ENCODE measurements at places on chromosomes 6 and 20. TPM values are rescaled to one million over a fixed set of nuclear protein-coding genes. Genes with fewer than 3 reads are reported as not detected.

GTSF1L gene
- not detected for total RNA-seq

PRL gene
- not detected for total RNA-seq

GRCh38 chr20:16846006-16846405 lies 97.8 kb downstream of the OTOR start:
- DNase-seq: no peak

DNA sequence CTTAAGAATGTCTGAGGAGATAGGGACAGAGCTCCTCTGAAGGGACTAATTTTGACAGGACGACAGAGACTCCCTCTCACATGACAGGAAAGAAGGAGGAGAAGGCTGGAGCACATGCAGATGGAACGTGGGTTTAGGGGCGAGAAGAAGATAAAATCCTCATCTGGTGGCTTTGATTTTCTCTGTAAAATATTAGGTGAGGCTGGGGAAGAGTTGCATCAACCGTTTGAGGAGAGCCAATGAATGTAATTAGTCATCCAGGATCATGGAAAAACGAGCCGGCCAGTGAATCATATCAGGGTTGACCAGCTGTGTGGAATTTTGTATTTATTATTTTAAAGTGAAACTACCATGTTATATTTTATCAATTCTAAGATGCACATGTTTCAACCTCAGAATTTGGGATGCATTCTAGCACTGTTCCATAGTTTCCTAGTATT lies 46.9 kb upstream of the ADGRF4 start:
- no peak for DNase-seq

- no peak for DNase-seq
These were observed 4.2 kb downstream of the PLA2G7 start for GRCh38 chr6:46730921-46731461.

DNA sequence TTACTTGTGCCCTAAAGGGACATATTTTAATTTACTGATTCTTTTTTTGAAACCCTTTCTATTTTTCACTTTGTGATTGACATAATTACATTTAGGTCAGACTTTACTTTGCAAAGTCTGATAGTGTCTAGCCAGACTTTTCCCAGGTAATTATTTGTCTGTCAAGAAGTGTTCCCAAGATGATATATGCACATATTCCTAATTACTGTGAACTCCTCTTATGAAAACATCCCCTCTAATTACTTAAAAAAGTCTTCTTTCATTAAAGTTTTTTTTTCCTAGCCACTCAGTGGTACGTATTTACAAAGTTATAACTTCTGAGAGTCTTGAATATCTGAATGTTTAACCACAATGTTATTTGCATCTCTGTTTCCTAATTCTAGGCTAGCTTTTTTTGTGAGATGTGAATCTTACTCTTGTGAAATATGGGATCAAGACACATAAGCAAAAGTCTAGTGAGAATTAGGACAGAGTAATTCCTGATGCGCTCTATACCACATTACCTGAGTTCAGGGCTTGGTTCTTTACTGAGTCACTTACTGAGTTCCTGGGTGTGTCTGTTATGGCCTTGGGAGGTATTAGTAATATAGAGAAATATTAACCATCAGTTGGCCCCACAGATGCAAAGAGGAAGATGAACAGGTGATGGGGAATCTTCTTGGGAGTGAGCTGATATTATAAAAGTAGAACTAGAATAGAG lies 27.9 kb downstream of the FAM83B start:
- DNase-seq: no peak

- DNase-seq: no peak
These were observed 53.2 kb upstream of the THEMIS start for GRCh38 chr6:127954082-127954481.

RHAG gene
- not detected for total RNA-seq

GRCh38 chr6:11023032-11023431 lies 21.1 kb downstream of the ELOVL2 start:
- no peak for DNase-seq

DNA sequence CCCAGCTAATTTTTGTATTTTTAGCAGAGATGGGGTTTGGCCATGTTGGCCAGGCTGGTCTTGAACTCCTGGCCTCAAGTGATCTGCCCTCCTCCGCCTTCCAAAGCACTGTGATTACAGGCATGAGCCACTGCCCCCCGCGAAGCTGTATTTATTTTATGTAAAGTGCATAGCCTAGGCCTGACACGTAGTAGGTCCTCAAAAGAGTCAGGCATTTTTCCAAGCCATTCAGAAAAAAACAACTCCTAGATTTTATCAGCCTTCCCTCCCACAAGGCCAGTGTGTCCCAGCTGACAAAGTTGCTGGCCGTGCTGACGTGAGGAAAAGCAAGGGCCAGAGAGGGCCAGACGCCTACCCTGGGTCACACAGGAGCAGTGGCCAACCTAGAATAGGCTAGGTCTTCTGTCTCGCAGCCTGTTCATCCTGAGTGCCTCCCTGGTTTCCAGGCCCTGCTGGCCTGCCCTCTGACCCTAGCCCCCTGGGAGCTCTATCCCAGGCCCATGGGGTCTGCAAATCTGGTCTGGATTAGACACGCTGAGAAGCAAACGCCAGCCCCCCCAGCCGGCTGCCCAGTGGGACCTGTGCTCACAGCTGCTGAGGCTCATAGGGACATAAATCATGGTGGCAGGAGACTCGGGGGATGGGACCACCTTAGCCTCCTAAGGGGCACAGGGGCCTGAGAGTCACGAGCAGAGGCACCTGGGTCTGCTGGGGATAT lies 11.8 kb downstream of the TCF15 start:
- DNase-seq: no peak

DNA sequence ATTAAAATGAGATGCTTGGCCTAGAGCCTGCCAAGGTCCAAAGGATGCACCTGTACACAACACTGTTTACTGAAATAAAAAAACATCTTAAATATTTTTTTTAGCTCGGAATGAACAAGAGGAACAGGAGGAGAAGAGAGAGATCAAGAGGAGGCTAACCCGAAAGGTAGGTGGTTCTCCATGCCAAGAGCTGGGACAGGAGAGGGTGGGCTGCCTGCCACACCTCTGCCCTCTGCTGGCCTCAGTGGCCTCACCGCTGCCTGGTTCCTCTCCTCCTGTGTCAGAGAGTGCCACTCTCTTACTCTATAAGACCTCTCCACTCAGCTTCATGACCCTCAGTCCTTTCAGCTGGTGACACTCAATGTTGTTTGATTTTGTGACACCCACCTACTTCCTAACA lies 50.2 kb downstream of the TBC1D7 start:
- no peak for DNase-seq

CFAP61 gene
- total RNA-seq: 1.2 TPM

DNA sequence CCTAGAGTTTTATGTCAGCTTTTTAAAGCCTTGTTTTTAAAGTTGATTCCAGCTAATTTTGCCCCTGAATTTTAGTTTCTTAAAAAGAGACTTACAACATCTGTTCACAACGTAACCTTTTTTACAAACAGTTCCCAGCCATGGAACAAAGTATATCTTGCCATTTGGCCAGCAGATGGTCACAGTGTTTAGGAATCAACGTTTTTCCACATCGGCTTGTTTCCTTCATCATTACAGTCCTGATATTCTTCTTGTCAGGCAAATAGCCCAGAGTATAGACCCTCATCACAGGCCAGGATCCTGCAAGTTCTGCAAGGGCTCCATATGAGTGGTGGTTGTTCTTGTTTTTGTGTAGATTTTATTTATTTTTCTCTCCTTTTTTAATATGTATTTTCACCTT lies 341.7 kb upstream of the HTR1E start:
- no peak for DNase-seq

DNA sequence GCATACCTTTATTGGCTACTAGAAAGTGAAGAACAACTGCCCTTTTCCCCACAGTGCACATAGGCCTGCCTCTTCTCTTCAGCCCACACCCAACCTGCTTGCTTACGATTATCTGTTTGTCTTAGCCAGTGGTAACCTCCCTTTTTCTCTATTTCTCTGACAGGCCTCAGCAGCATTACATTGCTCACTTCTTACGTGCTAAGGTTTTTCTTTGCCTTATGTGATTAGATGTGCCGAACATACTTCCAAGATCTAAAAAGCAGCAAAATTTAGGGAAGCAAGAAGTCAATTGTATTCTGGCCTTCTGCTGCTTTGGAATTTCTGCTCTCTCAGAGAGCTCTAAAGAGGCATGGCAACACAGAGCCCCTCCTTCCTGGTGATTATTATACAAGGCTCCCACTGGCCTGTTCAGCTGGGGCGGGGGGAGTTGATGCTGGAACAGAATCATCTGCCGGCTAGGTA lies 7.0 kb downstream of the B4GALT5 start:
- no peak for DNase-seq

IL17A gene
- not detected for total RNA-seq

CD93 gene
- 13.6 TPM for total RNA-seq

CRISP3 gene
- not detected for total RNA-seq

DNA sequence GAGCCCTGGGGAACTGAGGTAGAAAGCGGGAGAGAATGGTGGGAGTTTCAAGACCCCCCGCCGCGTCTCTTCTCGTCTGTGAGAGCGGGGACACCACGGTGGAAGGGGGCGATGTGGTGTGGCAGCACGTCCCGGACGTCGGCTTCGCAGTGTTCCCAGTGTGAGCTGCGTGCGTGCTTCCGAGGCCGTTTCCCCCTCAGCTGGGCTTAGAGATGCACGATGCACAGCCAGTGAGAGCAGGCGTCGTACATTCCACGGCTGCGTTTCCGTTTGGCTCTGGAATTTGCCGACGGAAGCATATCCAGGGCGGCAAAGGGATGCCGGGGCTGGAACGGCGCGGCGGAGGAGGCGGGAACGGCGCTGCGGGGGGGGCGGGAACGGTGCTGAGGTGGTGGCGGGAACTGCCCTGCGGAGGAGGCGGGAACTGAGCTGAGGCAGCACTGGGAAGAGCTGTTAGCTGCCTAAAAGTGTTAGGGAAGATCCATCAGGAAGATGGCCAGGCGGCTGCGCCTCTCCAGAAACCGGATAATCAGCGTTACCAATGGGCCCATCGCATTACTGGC lies 37.7 kb downstream of the KIF25 start:
- peak; percentile 36 for DNase-seq

HCRTR2 gene
- not detected for total RNA-seq

DNA sequence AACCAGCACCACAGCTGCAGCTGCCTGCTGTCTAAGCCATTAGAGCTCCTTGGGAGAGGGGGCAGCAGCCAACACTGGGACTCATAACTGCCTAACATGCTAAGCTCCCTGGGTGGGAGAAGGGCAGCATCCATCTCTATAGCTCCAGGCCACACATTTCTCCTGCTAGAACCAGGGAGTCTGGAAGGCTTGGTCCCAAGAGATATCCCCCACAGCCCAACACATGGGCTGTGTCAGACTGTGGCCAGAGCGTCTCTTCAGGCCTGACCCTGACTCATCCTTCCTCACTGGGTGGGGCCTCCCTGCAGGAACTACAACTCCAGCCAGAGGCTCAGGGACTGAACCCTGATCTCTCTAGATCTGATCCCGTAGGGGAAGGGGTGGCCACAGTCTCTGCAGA lies 411.1 kb downstream of the HDGFL1 start:
- no peak for DNase-seq

KHDC1L gene
- not detected for total RNA-seq

DNA sequence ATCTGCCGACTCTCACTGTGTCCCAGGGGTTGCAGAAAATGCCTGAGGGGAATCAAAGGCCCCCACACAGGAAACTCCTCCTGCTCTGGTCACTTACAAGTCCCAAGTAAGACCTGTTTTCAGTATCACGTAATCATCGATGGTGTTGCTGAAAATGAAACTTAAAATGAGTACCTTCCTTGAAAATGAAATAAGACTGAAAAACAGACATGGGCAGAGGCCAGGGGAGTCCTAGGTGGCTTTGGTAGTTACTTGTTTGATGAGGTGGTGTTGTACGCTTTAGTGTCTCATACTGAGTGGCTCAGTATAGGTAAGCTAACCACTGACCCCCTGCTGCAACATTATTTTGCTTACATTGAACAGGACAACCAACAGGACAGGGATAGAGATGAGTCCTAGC lies 43.0 kb upstream of the SYNCRIP start:
- DNase-seq: no peak

DNA sequence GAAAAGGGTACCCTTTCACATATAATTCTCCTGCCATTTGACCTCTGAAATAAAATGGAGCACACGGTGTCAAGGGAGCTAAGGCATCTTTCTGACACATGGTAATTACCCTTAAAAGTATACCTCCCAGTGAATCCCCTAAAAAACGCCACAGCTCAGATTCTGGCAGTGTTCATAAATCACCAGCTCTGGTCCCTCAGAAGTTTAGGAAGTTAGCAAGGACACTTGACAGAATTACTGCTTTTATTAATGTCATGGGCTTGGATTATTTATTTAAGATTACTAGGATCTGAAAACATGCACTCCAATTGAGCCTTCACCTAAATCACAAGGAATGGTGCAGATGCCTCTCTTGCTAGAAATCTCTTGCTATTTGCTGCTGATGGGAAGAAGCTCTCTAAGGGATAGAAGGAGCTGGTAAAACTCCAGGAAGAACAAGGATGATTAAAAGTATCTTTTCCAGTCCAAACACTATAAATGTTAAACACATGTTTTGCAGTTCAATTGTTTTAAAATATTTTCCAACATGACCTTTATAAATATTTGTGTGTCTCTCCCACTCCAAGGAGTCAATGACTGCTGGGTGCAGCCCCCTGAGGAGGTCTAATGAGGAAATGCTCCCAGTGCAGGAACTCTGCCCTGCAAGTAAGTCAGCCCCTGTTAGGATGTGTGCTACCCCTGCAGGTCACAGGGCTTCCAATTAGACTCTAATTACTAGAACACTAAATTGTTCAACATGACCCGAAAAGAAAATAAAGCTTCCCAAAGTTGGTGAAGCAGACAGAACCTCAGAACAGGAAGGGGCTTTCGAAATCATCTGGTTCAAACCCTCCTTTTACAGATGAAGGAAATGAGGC lies 230.3 kb downstream of the TFAP2A start:
- DNase-seq: no peak

- DNase-seq: no peak
These were observed 6.2 kb downstream of the SAPCD1 start for GRCh38 chr6:31768363-31769257.

DNA sequence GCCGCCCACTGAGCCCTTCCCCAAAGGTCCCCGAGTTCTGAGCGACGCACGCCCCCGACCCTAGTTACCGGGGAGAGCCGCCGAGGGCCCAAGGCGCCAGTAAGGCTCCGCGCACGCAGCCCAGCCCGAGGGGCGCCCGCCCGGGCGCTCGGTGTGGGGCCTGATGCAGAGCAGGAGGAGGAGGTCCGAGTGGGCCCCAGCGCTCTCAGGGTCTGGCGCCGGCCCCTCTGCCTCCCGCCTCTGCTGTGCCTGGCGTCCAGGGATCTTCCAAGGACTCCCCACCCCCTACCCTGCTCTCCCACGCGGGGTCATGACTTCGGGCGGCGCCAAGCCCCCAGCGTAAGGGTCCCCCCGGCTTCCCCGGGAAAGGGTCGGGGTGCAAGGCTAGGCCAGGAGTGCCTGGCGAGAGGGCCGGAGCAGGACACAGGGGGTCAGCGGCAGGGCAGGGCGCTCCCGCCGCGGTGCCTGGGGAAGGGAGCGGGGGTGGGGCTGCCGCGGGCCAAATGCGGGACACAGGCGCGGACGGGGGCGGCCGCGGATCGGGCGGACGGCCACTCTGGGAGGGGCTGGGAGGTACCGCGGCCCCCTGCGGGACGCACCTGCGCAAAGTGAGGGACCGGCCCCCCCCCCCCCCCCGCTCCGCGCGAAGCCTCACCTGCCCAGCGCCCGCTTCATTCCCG lies 637 bp downstream of the ABHD12 start:
- peak; percentile 57 for DNase-seq

GRCh38 chr6:53239526-53239925 lies 90.9 kb upstream of the GCM1 start:
- DNase-seq: no peak

GSTA1 gene
- not detected for total RNA-seq

RIPOR2 gene
- total RNA-seq: 7.2 TPM
